ENCODE measurements at places on chromosomes 16 and 17.

GRCh38 chr17:47992216-47992615 is 21.3 kb downstream of the CDK5RAP3 start:
- no peak for DNase-seq

DNA sequence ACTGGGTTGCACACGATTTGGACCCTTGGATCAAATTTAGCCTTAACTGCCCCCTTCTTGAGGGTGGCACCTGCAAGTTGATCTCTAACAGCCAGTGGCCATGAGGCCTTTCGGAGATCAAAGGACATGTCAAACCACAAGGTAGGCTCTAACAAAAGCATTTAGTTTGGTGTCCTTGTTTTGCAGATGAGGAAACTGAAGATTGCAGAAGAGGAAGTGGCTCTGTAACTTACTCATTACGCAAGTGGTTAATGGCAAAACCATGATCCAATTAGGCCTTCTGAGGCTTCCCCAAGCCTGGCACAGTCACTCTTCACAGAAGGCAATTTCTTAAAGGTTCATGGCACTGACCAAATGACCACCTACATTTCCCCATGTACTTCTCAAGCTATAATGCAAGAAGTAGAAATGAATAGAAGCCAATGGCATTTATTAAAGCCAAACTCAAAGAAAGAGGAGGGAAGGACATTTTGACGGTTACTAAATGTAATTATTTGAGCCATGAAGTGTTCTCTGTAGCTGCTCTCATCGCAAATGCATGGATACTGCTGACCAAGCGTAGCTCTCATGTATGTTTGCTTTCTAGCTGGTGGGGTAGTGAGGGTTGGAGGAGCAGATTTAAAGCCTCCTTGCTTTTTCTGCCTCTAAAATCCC is 32.8 kb upstream of the ABCC12 start:
- DNase-seq: no peak

- DNase-seq: no peak
Observed at GRCh38 chr16:13021996-13022395, 120.6 kb downstream of the SHISA9 start.

GRCh38 chr16:67456391-67457081 is 24.4 kb downstream of the ATP6V0D1 start:
- DNase-seq: no peak

DNA sequence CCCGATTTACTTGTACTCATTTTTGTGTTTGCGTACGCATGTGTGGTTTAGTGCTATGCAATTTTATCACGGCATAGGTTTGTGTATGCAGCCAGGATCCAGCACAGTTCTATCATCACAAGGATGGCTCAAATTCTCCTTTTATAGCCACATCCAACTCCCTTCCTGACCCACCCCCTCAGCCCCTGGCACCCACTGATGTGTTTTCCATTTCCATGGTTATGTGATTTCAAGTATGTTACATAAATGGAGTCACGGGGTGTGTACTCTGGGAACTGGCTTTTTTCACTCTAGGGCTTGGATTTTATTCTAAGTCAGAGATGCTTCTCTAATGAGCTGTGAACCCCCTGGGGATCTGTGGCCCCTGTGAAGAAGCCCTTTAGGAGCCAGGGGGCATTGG is 16.8 kb downstream of the IL4R start:
- DNase-seq: peak; percentile 93

GRCh38 chr16:79996321-79996720 is 395.8 kb upstream of the MAF start:
- DNase-seq: no peak

DNA sequence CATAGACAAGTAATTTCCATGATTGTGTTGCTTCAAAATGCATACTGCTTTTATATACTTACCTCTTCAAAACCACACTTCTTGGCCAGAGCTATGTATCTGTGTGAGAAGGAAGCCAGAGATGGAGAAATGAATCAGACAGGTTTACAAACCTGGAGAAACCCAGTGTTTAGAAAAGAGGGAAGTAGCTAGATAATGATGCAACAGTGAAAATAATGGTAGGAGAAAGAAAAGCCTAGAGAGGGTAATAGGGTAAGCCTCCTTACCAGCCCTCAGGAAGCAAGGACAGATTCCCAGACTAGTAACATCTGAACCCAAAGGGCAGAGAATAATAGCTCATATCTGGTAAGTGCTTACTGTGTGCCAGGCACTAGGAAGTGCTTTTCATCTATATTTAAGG is 250.3 kb upstream of the CDH11 start:
- no peak for DNase-seq

- DNase-seq: no peak
Observed at GRCh38 chr16:84000989-84001642, 33.1 kb downstream of the NECAB2 start.

- no peak for DNase-seq
Observed at GRCh38 chr16:46612121-46612520, 9.1 kb downstream of the SHCBP1 start.

- no peak for DNase-seq
Observed at GRCh38 chr17:11908711-11909146, 88.5 kb downstream of the ZNF18 start.

DNA sequence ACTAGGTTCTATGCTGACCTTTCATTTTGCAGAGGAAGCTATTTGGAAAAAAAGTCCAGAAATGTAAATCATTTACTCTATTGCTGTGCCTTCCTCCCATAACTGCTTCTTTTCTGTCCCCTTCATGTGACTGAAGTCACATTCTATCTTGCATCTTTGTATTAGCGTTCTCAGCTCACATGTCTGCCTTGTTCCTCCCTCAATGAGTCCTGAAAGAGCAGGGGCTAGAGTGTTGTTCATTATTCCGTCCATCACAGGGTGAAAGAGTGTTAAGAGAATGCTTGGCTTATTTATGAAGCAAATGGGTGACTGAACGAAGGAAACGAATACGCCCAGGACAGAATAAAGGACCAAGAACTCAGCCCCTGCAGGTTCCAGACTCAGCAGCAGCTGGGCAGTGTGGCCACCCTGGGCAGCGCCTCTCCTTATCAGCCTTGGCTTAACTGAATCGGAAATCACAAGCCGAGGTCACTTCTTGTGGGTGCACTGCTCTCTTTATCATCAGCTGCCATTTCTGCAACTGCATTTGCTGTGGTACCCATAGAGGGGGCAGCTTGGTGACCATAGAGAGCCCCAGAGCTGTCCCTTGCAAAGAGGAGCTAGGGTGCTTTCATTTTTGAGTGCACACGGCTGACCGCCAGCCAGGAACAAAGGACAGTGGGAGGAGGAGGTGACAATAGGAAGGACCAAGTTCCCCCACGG is 1.8 kb upstream of the PIK3R6 start:
- no peak for DNase-seq

GRCh38 chr16:21206550-21206949 is 4.8 kb downstream of the ZP2 start:
- no peak for DNase-seq

All from AG04450 (cell line).